ENCODE measurements at places on chromosomes 7 and 10. TPM values are rescaled to one million over a fixed set of nuclear protein-coding genes. Genes with fewer than 3 reads are reported as not detected.

GNGT1 gene
- not detected for total RNA-seq

AUTS2 gene
- total RNA-seq = 4.4 TPM

SH2D4B gene
- total RNA-seq = not detected

OR13A1 gene
- total RNA-seq = not detected

BTRC gene
- total RNA-seq = 9.9 TPM

MRPS16 gene
- total RNA-seq = 187 TPM

PRR15 gene
- 1.3 TPM for total RNA-seq

Measured in A549 treated with CpdA at 1 μM for 4 hours (cell line).